NCI-H345 (cell line): ENCODE measurements at places on chromosomes 7 and 10.
A peak's percentile ranks its signal among the peaks of the same experiment; 100 is the strongest.

DNA sequence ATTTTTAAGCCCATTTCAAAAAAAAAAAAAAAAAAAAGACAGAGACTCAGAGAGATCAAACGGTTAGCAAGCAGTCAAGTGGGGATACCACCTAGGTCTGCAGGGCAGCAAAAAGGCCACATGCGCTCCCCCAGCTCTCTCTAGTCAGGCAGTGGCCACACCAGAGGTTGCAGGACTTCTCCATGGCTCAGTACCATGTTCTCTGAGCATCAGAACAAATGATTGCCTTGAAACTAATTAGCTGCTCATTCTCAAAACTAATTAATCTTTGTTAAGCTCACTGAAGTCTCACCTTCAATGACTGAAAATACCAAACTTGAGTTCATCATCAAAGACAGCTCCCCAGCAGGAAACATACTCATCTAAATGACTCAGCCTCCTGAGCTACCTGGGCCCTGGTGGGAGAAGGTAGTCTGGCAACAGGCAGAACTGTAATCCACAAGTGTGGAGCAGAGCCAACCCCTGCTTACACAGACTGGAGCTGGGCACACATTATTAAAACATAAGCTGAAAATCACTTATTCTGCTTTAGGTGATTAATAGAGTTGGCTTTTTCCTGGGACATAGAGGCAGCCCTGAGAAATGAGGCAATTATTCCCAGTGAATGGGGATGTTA is 319.6 kb downstream of the GRID1 start:
- DNase-seq: no peak

GRCh38 chr10:68109331-68109730 is at the start of gene MYPN:
Gene MYPN (plus strand): TSS chr10:68109488. CDS start chr10:68121439, 11,951 bp downstream.
- no peak for DNase-seq

GRCh38 chr10:3647074-3647473 is 137.9 kb downstream of the KLF6 start:
- no peak for DNase-seq

DNA sequence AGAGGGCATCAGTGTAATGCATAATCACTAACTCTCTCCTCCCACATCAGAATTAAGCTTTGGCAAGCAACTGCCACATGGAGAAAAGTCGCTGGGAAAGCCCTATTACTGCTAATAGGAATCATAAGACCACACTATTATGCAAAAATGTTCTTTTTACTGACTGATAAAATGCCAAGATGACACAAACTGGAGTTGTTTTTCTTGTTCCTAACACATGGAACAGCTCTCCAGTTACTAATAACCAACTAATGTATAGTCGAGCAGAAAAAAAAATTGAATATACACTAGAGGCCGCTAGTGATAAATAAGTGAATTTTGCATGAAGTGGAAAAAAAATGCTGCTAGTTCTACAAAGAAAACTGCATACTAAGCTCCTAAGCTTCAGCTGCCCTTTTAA is 165.6 kb downstream of the TPK1 start:
- DNase-seq: no peak

- no peak for DNase-seq
These were observed 71.5 kb downstream of the C10orf143 start for GRCh38 chr10:130039141-130039540.

DNA sequence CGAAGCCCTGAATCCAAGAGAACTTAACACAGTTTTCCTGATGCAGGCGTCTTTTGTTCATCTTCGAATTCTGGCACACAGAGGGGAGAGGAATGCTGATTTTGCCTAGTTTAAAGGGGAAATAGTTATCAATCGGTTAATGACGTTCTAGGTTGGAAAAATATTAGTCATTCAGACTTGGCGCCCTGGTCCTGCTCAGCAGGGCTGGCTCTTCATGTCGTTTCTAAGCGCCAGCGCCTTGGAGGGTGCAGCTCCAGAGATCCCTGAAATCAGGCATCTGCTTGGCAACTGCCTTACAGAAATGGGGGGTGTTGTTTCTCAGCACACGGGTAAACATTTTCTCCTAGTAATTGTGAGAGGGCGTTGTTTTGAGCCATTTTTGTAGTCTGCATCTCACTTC is 1.3 kb upstream of the PRTFDC1 start:
- DNase-seq: no peak

DNA sequence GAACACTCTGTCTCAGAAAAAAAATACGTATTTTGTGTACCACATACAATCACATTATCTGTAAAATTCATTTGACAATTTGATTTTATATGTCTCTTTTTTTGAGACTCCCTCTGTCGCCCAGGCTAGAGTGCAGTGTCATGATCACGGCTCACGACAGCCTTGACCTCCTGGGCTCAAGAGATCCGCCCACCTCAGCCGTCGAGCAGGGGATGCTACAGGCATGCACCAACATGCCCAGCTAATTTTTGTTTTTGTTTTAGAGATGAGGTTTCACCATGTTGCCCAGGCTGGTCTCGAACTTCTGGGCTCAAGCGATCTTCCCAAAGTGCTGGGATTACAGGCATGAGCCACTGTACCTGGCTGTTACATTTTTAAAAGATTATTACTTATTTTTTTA is 11.6 kb upstream of the BAZ1B start:
- no peak for DNase-seq

DNA sequence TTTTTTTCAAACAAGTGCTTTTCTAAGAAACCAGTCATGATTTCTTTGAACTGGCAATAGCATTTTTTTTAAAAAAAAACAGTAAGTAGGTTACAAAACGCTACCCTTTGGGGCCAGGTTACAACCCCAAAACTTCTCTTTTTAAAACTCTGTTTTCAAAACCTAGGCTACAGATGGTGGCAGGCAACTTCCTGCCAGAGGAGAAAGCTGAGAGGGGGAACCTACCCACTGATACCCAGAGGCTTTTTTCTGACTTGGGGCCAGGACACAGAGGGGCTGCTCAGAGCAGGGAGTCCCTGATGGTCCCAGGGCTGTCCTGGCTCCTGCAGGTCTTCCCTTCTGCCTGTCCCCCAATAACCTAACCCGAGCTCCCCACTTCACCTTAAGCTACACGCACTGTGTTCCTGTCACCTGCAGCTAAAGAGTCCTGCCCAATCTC is 6.9 kb downstream of the STN1 start:
- DNase-seq: no peak

- no peak for DNase-seq
These were observed 174.8 kb upstream of the GPR26 start for GRCh38 chr10:123491364-123491763.

DNA sequence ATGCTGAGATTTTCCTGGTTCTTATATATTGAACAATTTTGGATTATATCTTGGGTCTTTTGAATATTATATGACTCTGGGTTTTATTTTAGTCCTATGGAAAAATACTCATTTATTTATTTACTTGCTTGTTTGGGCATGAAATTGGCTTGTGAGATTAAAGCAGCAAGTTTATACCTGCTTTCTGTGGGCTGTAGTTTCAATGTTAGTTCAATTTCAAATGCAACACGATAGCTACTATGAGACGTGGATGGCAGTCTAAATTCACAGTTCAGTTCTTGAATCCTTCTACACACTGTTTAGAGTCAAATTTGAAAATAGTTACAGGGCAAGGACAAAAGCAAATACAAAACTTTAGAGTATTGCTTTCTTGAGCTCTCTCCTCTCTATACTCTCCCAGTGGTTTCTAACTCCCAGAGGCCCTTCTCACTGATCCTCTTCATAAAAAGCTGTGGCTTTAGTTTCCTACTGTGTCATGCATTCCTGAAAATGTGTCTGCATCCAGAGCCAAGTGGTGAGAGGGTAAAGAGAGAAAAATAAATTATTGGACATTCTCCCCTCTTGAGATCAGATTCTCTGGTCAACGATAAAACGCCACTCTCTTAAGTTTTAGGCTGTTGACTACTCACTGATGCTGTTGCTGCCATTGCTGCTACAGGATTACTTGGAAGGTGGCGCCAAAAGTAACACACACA is 34.4 kb downstream of the POLR1F start:
- DNase-seq: no peak

DNA sequence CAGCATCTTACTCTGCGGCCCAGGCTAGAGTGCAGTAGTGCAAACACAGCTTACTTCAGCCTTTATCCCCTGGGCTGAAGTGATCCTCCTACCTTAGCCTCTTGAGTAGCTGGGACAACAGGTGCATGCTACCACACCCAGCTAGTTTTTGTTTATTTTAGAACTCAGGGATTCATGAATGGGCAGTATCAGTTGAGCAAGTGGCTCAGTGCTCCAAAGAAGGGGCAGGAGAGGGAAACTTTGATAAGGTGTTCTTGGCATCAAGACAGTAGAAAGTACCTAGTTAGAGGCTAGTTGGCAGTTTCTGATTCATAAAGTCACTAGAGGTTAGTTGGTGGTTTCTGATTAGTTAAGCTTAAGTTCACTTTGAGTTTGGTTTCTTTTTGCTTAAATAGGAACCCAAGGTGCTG is 18.4 kb downstream of the TRIM24 start:
- DNase-seq: peak; percentile 75

DNA sequence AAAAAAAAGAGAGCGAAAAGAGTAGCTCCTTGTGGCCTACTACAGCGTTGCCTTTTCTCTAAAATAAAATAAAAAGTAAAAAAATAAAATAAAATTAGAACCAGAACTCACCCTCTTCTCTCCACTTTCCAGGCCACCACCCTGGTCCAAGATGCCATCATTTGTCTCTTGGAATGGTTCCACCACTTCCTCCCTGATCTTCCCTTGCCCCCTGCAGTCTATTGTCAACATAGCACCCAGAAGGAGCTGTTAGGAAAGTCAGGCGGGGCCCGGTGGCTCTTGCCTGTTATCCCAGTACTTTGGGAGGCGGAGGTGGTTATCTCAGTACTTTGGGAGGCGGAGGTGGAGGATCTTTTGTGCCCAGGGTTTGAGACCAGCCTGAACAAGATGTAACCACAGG is 7.6 kb upstream of the GRID2IP start:
- DNase-seq: peak; percentile 39

- DNase-seq: no peak
These were observed 151.5 kb downstream of the GRID1 start for GRCh38 chr10:86215046-86215445.

- DNase-seq: no peak
These were observed 107.3 kb downstream of the CELF2 start for GRCh38 chr10:11125004-11125403.

GRCh38 chr10:69730251-69731156 is 71.2 kb upstream of the COL13A1 start:
- DNase-seq: no peak

DNA sequence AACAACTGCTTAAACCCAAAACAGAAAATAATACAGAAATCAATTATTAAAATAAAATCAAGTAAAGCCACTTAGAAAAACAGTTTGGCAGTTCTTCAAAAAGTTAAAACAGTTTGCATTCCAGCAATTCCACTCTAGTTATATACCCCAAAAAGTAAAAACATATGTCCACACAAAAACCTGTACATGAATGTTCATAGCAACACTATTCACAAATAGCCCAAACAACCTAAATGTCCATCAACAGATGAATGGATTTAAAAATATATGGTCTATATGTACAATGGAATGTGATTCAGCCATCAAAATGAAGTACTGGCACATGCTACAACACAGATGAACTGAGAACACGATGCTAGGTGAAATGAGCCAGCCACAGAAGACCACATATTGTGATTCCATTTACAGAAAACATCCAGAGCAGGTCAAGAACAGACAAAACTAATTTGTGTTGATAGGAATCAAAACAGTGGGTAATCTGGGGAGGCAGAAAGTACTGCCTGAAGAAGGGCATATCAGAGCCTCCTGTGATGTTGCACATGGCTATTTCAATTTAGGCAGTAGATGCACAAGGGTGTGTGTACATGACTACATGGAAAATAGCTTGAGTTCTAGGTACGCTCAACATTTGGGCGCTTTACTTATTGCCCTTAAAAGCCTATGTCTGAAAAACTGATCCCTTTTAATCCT is 66.3 kb downstream of the CYTH3 start:
- DNase-seq: no peak

DNA sequence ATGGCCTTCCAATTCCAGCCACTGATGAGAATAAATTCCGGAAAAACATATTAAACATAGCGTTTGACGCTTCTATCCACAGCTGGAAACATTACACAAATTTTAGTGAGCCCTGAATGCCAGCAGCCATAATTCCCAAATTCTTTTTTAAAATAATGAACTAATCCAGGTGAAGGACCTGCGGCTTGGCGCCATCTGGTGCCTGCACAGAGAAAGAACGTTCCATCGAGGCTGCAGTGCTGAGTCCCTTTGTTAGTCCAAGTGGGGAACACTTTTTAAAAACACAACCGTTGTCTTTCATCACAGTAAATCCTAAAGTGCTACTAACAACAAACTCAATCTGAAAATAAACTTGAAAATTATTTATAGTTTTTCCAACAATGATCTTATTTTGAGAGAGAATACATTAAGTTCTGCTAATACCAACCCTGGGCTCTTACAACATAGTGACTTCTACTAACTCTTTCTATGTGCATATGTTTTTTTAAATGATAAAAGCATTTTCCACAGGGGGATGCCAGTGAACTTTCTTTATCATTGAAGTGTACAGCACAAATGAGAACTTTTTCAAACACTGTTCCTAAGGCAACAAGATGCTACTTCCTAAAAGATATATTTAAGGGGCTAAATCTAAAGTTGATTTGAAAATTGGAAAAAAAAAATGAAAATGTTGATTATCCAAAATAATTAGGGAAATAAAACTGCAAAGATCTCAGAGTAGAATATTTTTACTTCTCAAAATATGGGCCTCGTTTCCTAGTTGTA is 166.9 kb upstream of the RNF32 start:
- DNase-seq: peak; percentile 63

DNA sequence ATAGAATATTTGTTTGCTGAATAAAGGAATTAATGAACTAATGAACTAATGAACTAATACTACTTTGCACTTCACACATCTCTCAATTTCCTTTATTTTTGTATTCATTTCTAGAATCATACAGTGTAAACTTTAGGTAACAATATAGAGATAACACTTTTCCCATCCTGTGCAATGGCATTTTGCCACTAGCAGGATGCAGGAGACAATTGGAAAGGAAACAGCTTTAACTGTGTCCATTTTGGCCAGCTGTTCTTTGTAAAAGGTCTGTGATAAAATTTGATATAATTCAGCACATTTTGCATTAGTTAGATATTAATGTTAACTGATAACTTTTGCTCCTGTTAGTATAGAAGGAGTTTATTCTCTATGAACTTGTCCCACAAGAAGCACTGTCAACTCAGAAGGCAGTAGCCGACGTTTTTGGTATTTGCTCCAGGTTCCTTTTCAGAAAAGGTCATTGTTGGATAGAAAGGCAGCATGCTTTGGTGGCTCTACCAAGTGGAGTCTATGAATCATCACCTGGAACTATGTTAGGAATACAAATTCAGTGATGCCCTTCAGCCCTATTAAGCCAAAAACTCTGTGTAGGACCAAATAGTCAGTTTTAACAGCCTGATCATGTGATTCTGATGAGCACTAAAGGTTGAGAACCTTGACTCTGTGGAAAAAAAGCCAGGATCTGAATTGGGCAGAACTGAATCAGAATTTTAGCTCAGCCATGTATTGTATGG is 86.6 kb downstream of the NRG3 start:
- no peak for DNase-seq
